ENCODE measurements at places on chromosomes 3 and 15. TPM values are rescaled to one million over a fixed set of nuclear protein-coding genes. Genes with fewer than 3 reads are reported as not detected.

DNA sequence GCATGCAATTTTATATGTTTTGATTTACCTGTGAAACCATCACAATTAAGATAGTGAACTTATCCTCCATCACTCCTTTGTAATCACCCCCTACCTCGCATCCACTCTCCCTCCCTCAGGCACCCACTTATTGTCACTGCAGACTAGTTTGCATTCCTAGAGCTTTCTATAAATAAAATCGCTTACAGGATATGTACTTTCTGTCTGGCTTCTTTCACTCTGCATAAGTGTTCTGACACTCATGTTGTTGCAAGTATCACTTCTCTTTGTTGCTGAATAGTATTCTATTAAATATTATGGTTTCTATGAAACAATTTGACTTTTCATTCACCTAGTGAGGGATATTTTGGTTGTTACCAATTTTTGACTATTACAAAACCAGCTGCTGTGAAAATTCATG lies 139.3 kb downstream of the RSRC1 start:
- DNase-seq, result no peak

DNA sequence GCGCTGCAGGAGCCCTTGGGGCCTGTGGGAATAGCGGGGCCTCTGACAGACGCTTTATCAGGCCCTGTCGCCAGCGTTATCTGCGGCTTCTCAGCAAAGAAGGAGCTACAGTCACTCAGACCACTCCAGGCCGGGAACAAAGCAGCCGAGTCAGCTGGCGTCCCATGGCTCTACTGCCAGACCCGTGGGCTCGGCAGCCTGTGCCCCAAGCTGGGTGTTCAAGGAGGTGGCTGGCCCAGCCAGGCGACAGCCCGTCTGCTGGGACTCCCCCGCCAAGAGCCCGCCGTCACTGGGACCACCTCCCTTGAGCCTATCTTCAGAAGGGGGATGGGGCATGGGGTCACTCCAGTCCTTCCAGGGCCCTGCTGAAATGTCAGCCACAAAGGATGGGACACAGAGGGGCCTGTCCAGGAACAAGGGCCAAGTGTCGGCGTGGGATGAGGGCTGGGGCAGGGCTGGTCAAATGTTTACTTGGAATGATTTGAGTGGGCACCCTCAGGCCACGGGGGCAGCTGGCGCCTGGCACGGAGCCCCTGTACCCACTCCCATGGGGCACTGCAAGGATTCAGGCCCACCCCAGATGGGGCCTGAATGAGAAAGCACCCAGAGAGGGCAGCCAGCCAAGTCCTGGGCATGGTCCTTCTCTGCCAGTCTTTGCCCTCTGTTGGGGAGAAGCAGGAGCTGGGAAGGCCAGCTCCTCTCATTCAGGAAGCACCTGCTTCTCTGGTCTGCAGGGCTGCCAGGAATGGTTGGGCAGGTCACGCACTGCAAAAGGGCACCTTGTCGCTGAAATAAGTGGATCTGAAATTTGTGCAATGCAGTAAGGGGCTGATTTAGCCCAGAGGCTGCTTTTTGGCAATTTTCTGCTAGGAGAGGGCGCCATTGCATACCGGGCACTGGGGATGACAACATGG lies 148.3 kb downstream of the SMAD6 start:
- DNase-seq, result no peak

GRCh38 chr3:51975852-51976549 lies 1.1 kb downstream of the ABHD14A start:
- no peak for DNase-seq

The ZNF860 gene
- polyA plus RNA-seq, result 3.6 TPM

All from renal cortex interstitium (tissue), 15 donors.